CD4-positive, alpha-beta T cell (primary cell): ENCODE measurements at places on chromosomes 13 and 19. TPM values are rescaled to one million over a fixed set of nuclear protein-coding genes. Genes with fewer than 3 reads are reported as not detected.

DMRTC2 gene
- not detected for total RNA-seq

ATP4B gene
- total RNA-seq, result not detected

C19orf67 gene
- total RNA-seq, result not detected

ZNF85 gene
- 4.7 TPM for total RNA-seq

LPAR6 gene
- 15.5 TPM for total RNA-seq

ELOF1 gene
- 31.8 TPM for total RNA-seq

FFAR3 gene
- total RNA-seq, result not detected

ZSCAN4 gene
- total RNA-seq, result not detected

CGB8 gene
- total RNA-seq, result not detected

NLRP7 gene
- total RNA-seq, result not detected

ZNF98 gene
- total RNA-seq, result not detected

SGCG gene
- total RNA-seq, result not detected

DIAPH3 gene
- total RNA-seq, result 0.08 TPM

CD33 gene
- total RNA-seq, result 0.60 TPM

PROZ gene
- total RNA-seq, result not detected

ZNF264 gene
- total RNA-seq, result 40.7 TPM

ASF1B gene
- 0.59 TPM for total RNA-seq

NRTN gene
- 1.6 TPM for total RNA-seq

CEACAM7 gene
- total RNA-seq, result not detected

F10 gene
- total RNA-seq, result not detected

ALOX5AP gene
- 19.0 TPM for total RNA-seq

ZNF443 gene
- 2.0 TPM for total RNA-seq

ATP5F1D gene
- 92.6 TPM for total RNA-seq

ARID3A gene
- total RNA-seq, result 3.7 TPM

KIR3DL1 gene
- not detected for total RNA-seq

RAB20 gene
- total RNA-seq, result 0.89 TPM

GTF2F2 gene
- 11.7 TPM for total RNA-seq

BORA gene
- total RNA-seq, result 4.4 TPM

ICAM5 gene
- total RNA-seq, result not detected

TMEM259 gene
- total RNA-seq, result 388 TPM
